IMR-90 (cell line): ENCODE measurements at places on chromosomes 1 and 21. TPM values are rescaled to one million over a fixed set of nuclear protein-coding genes. Genes with fewer than 3 reads are reported as not detected.
A peak's percentile ranks its signal among the peaks of the same experiment; 100 is the strongest.

- DNase-seq, result no peak
Measured at GRCh38 chr1:21289700-21290545, at the start of gene ECE1. Gene ECE1 (minus strand): TSS chr1:21290463. CDS start chr1:21290414, 49 bp downstream.

DNA sequence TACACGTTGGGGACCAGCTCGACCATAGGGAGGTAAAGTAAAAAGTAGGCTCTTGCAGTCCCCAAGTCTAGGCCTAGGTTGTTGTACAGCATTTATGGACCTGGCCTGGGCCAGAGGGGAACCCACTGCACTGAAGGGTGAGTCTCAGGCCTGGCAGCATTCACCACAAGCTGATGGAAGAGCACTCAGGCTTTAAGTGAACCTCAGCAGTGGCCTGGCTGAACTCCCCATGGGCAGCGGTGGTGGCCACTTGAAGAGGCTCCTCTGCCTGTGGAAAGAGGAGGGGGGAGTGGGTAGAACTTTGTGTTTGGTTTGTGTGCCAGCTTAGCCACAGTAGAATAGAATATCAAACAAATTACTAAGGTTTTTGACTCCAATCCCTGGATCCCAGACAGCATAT lies 176.2 kb upstream of the PRMT6 start:
- no peak for DNase-seq

DNA sequence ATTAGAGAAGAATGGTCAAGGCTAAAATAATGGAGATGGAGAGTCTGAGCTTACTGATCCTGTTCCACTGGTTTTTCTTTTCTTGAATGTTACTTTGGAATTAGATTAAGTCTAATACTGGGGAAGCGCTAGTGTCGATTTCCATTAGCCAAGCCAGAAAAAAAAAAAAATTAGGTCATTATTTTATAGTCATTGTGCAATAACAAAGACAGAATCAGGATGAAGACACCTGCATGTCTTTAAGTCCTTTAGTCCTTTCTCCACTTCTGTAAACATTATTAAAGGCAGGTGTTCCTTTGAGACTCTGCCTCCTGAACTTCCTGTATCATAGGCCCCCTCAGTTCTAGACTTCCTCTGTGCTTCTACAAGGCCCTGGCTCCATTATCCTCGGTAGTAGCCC lies 42.8 kb downstream of the MYSM1 start:
- DNase-seq, result no peak

- DNase-seq, result peak; percentile 8
Measured at GRCh38 chr21:37670883-37671282, 245.4 kb downstream of the KCNJ6 start.

GRCh38 chr1:159881622-159882526 lies 18.1 kb downstream of the CFAP45 start:
- DNase-seq, result peak; percentile 99

DNA sequence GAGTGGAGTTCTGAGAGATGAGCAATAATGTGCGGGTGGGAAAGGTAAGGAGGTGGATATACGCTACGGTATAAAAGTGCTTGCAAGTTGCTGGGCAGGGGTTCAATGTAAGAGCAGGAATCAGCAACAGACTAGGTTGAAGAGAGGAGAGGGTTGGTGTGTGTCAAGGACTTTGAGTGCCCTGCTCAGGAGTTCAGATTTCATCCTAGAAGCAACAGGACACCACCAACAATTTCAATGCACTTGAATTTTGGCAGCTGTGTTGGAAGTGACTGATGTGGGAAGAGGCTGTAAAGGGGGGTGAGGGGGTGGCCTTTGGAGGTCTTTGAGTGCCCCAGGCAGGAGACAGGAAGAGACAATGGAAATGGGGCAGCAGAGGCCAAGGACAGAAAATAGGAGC lies 57.3 kb downstream of the RHOU start:
- no peak for DNase-seq

- DNase-seq, result no peak
Measured at GRCh38 chr1:102032534-102032933, 35.8 kb upstream of the OLFM3 start.

- DNase-seq, result peak; percentile 93
Measured at GRCh38 chr1:221612047-221612777, 129.7 kb downstream of the DUSP10 start.

DNA sequence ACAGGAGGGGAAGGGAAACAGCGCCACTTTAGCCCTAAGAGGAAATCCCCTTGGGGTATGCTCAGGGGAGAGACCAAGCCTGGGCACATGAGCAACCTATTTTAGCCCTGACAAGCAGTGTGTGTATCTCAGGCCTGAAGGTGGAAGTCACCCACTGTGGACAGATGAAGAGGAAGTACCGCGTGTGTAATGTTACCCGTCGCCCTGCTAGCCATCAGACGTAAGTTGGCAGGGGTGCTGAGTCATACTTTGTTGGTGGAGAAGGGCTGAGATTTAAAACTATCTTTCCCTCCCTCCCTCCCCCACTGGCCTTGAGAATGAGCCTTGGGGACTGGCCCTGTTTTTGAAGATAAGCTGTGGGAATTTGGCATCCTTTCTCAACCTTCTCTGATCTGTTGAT lies 11.2 kb downstream of the AGO1 start:
- DNase-seq, result peak; percentile 52

GRCh38 chr1:31373897-31374486 lies 1.1 kb upstream of the FABP3 start:
- DNase-seq, result no peak

GRCh38 chr1:12622506-12622905 lies 4.5 kb upstream of the DHRS3 start:
- DNase-seq, result no peak

- peak; percentile 75 for DNase-seq
Measured at GRCh38 chr21:34037009-34037795, 36.2 kb upstream of the MRPS6 start.

DNA sequence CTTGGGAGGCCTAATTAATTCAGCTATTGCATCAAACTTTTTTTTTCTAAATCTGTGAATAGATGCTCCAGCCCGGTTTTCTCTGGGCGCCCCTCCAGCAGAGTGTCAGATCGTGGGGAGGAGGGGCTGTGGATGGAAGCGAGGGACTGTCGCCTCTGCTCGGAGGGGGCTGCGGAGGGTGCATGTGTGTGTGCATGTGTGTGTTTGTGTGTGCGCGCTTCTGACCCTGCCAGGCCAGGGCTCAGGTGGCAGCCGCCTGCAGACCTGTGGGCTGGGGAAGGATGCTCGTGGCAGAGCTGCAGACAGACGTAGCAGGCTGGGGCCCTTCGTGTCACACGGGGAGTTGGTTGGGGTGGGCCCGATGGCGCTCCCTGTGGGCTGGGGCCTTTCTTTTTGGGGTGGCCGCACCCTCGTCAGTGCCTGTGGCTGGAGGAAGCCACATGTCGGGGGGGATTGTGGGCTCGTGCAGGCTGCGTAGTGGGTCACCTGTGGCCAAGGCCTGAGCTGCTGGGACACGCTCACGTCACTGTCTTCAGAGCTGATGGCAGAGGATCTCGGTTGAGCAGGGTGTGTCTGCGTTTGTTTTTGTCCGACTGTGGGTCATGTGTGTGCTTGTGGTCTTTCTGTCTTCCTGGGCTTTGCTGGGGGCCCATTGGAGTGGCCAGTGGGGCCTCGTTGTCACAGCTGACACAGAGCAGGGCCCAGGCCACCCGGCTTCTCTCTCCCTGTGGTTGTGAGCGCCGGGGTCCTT lies 2.8 kb downstream of the SKI start:
- no peak for DNase-seq

- DNase-seq, result no peak
Measured at GRCh38 chr1:10961300-10961833, 51.1 kb upstream of the TARDBP start.

GRCh38 chr1:102628109-102628613 lies 480.2 kb downstream of the COL11A1 start:
- DNase-seq, result no peak

- DNase-seq, result peak; percentile 72
Measured at GRCh38 chr1:205610036-205610435, 21.8 kb downstream of the ELK4 start.

DNA sequence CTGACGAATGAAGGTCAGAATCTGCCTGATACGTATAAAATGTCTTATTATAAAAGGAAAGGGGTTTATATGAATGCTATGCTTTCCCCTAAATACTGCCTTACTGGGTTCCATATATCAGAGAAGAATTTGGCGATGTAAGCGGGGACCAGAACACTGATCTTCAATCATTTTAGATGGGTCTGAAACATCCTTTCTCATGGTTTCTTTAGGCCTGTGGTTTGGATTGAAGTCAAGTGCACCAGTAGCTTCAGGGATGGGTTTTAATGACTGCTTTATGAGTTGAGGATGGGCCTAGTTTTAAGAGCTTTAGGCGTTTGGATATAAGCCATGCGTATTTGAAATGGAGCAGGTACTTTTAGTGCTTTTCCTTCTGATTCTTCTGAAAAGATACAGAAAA lies 6.9 kb downstream of the FMN2 start:
- no peak for DNase-seq

- DNase-seq, result no peak
Measured at GRCh38 chr1:67635055-67635809, 49.8 kb upstream of the GADD45A start.

- no peak for DNase-seq
Measured at GRCh38 chr1:81144240-81144825, 656.4 kb upstream of the ADGRL2 start.

DNA sequence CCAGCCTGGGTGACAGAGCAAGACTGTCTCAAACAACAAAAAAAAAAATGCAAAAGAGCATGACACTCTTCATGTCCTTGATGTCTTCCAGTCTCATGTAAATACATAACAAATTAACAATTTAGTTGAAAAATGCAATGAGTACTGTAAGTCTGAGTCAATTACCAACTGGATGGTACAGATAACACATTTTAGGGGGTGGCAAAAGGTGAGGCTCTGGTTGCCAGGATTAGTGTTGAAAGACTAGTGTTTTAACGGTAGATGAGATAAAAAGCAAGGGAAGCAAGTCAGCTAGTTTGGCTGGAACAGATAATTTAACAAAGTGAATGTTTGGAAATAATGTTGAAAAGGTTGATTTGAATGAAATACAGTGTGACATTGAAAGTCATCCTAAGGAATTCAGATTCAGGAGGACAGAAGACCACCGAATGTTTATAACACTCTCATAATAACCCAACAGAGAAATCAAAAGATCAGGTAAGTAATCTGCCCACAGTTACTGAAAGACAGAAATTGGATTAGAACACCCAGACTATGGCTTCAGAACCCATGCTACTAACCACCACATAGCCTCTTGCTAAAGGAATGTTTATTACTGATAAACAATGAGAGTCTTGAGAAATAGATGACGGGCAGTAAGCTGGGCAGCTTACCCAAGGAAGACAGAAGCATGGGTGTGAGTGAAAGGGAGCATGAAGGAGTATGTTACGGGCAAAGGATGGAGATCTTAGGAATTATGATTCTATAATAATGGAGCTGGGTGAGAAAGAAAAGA lies 312.4 kb downstream of the HMCN1 start:
- no peak for DNase-seq

DNA sequence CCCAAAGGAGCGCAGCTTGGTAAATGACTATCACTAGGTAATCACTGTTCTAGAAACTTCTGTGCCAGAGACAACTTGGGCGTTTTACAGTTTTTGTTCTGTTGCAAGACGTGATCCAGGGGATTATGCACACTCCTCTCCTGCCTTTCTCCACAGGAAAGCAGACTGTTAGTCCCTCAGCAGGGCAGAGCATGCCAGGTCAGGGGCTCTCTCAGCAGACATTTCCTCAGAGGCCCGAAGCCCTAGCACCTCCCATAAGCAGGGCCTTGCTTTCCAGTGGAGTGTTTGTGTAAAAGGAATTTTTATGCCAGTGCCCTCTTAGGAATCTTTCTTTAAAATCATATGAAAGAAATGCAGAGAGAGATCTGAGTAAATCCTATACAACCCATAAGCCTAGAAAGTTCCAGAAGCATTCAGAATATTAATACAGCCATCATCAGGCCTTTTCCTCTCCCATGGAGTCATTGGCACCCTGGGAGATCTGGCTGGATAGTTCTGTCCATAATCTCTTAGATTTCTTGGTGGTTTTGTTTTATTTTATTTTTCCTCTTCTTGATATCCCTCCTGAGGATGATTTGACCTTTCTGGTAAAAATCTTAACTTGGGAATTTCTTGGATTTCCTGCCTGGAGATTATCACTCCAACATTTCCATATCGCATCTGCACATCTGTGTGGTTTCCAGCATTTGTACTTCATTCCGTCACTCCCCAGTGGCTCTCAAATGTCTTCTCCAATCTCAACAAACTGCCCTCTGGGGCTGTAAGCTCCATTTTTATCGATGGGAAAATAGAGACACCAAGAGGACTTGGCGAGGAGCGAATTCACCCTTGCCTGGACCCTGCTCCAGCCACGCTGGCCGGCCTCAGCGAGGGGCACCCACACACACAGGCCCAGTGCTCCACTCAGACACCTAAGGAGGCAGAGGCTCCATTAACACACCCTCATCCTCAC lies 116.1 kb downstream of the PSMG1 start:
- no peak for DNase-seq

The CCDC27 gene
- not detected in 2 replicates for total RNA-seq

The ARHGEF16 gene
- 0.18 TPM in 1 of 2 replicates, not detected in the other for total RNA-seq

The CD52 gene
- total RNA-seq, result not detected in 2 replicates

The ZFP69B gene
- 6.8 and 8.1 TPM in 2 replicates for total RNA-seq

The LCE3E gene
- not detected in 2 replicates for total RNA-seq

The PGLYRP3 gene
- total RNA-seq, result not detected in 2 replicates

The CELA2B gene
- total RNA-seq, result not detected in 2 replicates

The UBR4 gene
- total RNA-seq, result 77.8 and 87.8 TPM in 2 replicates

The BATF3 gene
- total RNA-seq, result 1.6 and 2.2 TPM in 2 replicates

The GSTM1 gene
- total RNA-seq, result not detected in 2 replicates

The SPRR2E gene
- not detected in 2 replicates for total RNA-seq

The SH2D5 gene
- 6.7 and 7.2 TPM in 2 replicates for total RNA-seq

The OR10R2 gene
- not detected in 2 replicates for total RNA-seq

The CLIC6 gene
- total RNA-seq, result not detected in 2 replicates
